ENCODE measurements at places on chromosomes 6 and 20. TPM values are rescaled to one million over a fixed set of nuclear protein-coding genes. Genes with fewer than 3 reads are reported as not detected.

The ANKEF1 gene
- total RNA-seq = 5.5 TPM

The FAM209B gene
- total RNA-seq = not detected

The NKAIN2 gene
- not detected for total RNA-seq

The SIRPA gene
- 23.4 TPM for total RNA-seq

The DEFB116 gene
- not detected for total RNA-seq

The GSTA3 gene
- total RNA-seq = not detected

The UBE2C gene
- total RNA-seq = 44.6 TPM

The HAO1 gene
- total RNA-seq = not detected

The BACH2 gene
- 0.87 TPM for total RNA-seq

The OR2J3 gene
- not detected for total RNA-seq

The SYNJ2 gene
- 15.6 TPM for total RNA-seq

- H3K4me3 ChIP-seq = no peak overlapping the region
- no peak overlapping the region for H3K27ac ChIP-seq
- no peaks in the 10 kb centered on the region for H3K36me3 ChIP-seq
- H3K27me3 ChIP-seq = no peaks in the 10 kb centered on the region
- peaks cover 23% of the 10 kb centered on the region for H3K4me1 ChIP-seq
- no peak for DNase-seq
Observed at GRCh38 chr6:79416931-79417330, 120.3 kb downstream of the LCA5 start.

- no peaks in the 10 kb centered on the region for H3K27me3 ChIP-seq
- no peak overlapping the region for H3K27ac ChIP-seq
- H3K4me1 ChIP-seq = no peaks in the 10 kb centered on the region
- no peak overlapping the region for H3K4me3 ChIP-seq
- no peaks in the 10 kb centered on the region for H3K36me3 ChIP-seq
Observed at GRCh38 chr6:126716826-126717509, 377.1 kb downstream of the CENPW start.

- H3K4me1 ChIP-seq = no peaks in the 10 kb centered on the region
- H3K36me3 ChIP-seq = no peaks in the 10 kb centered on the region
- no peak for DNase-seq
- no peak overlapping the region for H3K27ac ChIP-seq
- no peaks in the 10 kb centered on the region for H3K27me3 ChIP-seq
Observed at GRCh38 chr6:24054388-24054787, 71.6 kb upstream of the NRSN1 start.

DNA sequence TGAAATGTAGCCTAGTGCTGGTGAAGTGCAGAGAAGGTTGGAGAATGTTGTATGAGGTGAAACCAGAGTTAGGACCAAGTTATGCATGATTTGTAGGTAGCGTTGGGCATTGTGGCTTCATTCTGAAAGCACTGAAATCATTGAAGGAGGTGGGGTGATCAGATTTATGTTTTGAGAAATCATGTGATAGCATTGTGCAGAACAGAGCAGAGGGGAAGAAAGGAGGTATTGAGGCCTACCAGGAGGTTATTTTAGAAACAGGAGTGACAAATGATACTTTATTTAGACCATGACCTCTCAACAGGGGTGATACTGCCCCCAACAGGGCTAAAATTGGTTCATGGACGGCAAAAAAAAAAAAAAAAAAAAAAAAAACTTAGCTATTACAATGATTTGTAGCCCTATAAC is 15.6 kb upstream of the HMGN3 start:
- no peak overlapping the region for H3K4me3 ChIP-seq
- no peaks in the 10 kb centered on the region for H3K27me3 ChIP-seq
- H3K36me3 ChIP-seq = no peaks in the 10 kb centered on the region
- no peak overlapping the region for H3K27ac ChIP-seq

- no peak overlapping the region for H3K4me3 ChIP-seq
- H3K36me3 ChIP-seq = no peaks in the 10 kb centered on the region
- no peak overlapping the region for H3K27ac ChIP-seq
- H3K4me1 ChIP-seq = peaks cover 20% of the 10 kb centered on the region
- no peak for DNase-seq
- no peaks in the 10 kb centered on the region for H3K27me3 ChIP-seq
Observed at GRCh38 chr6:79170959-79171358, 63.5 kb downstream of the HMGN3 start.

- DNase-seq = peak; percentile 59
- H3K4me1 ChIP-seq = peaks cover 50% of the 10 kb centered on the region
- H3K36me3 ChIP-seq = no peaks in the 10 kb centered on the region
- peak within 1 kb of the TSS; percentile 91 for H3K4me3 ChIP-seq
- H3K27me3 ChIP-seq = no peaks in the 10 kb centered on the region
Observed at GRCh38 chr6:138987643-138988468, at the start of gene REPS1. REPS1 (minus strand) TSS chr6:138988253; CDS start chr6:138987682, 571 bp downstream.

- no peaks in the 10 kb centered on the region for H3K36me3 ChIP-seq
- no peaks in the 10 kb centered on the region for H3K4me1 ChIP-seq
- H3K4me3 ChIP-seq = no peak overlapping the region
- H3K27ac ChIP-seq = no peak overlapping the region
- H3K27me3 ChIP-seq = no peaks in the 10 kb centered on the region
Observed at GRCh38 chr6:4693173-4693970, 82.8 kb upstream of the CDYL start.

GRCh38 chr6:55882718-55883569 is 7.6 kb upstream of the BMP5 start:
- no peak overlapping the region for H3K4me3 ChIP-seq
- H3K4me1 ChIP-seq = no peaks in the 10 kb centered on the region
- no peak overlapping the region for H3K27ac ChIP-seq
- H3K27me3 ChIP-seq = no peaks in the 10 kb centered on the region

DNA sequence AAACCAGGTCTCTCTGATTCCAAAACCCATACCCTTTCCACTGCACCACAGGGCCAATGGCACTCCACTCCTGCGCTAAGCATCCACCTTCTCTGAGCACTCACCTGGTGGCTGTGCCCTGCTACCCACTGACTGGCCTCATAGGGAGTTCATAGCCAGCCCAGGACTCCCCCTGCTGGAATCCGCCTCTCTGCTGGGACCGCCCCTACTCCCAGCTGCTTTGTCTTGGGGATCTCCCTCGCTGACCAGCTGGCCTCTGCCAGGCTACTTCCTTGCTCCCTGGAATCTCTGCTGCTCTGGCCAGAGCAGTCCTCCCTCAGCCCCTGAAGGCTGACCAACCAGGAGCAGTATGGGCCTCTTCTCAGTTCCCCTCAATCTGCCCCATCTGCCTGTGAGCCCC is 129.7 kb downstream of the FAXC start:
- H3K36me3 ChIP-seq = no peaks in the 10 kb centered on the region
- H3K27me3 ChIP-seq = no peaks in the 10 kb centered on the region
- no peaks in the 10 kb centered on the region for H3K4me1 ChIP-seq
- DNase-seq = no peak
- H3K4me3 ChIP-seq = no peak overlapping the region

- H3K36me3 ChIP-seq = no peaks in the 10 kb centered on the region
- H3K27me3 ChIP-seq = no peaks in the 10 kb centered on the region
- no peak overlapping the region for H3K27ac ChIP-seq
Observed at GRCh38 chr20:11144114-11144950, 470.5 kb upstream of the JAG1 start.

- no peak overlapping the region for H3K4me3 ChIP-seq
- DNase-seq = no peak
- H3K27me3 ChIP-seq = no peaks in the 10 kb centered on the region
- H3K4me1 ChIP-seq = no peaks in the 10 kb centered on the region
- no peak overlapping the region for H3K27ac ChIP-seq
Observed at GRCh38 chr6:43941174-43941573, 171.2 kb downstream of the VEGFA start.

GRCh38 chr6:35247642-35248231 is 11.8 kb upstream of the ZNF76 start:
- no peaks in the 10 kb centered on the region for H3K36me3 ChIP-seq
- H3K4me3 ChIP-seq = no peak overlapping the region
- no peak for DNase-seq
- no peak overlapping the region for H3K27ac ChIP-seq
- H3K27me3 ChIP-seq = no peaks in the 10 kb centered on the region

- H3K4me3 ChIP-seq = no peak overlapping the region
- H3K27me3 ChIP-seq = no peaks in the 10 kb centered on the region
- H3K4me1 ChIP-seq = no peaks in the 10 kb centered on the region
Observed at GRCh38 chr6:109762769-109763441, 71.8 kb downstream of the FIG4 start.

- peaks cover 30% of the 10 kb centered on the region for H3K4me1 ChIP-seq
- no peaks in the 10 kb centered on the region for H3K36me3 ChIP-seq
- no peak for DNase-seq
- H3K27ac ChIP-seq = no peak overlapping the region
- H3K27me3 ChIP-seq = no peaks in the 10 kb centered on the region
Observed at GRCh38 chr6:108710030-108710429, 138.2 kb upstream of the ARMC2 start.

- no peak for DNase-seq
- peaks cover 98% of the 10 kb centered on the region for H3K36me3 ChIP-seq
- no peaks in the 10 kb centered on the region for H3K4me1 ChIP-seq
- H3K4me3 ChIP-seq = no peak overlapping the region
- no peak overlapping the region for H3K27ac ChIP-seq
Observed at GRCh38 chr6:138787138-138787537, 8.7 kb upstream of the ECT2L start.

DNA sequence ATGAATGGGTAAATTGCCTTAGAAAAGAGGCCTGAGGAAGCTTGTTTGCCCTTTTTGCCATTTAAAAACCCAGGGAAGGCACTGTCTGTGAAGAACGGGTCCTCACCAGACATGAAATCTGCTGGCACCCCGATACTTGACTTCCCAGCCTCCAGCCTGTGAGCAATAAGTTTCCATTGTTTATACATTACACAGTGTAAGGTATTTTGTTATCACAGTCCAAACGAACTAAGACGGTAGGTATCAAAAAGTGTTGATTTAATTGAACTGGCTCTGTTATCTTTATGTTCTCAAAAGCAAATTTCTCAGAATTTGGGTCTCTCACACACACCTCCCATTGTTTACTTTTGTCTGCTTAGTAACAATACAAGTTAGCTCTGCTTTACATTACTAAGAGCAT is 181.1 kb upstream of the MARCKS start:
- no peaks in the 10 kb centered on the region for H3K36me3 ChIP-seq
- H3K4me1 ChIP-seq = no peaks in the 10 kb centered on the region
- no peaks in the 10 kb centered on the region for H3K27me3 ChIP-seq
- no peak overlapping the region for H3K27ac ChIP-seq
- DNase-seq = no peak

- H3K4me1 ChIP-seq = no peaks in the 10 kb centered on the region
- H3K27me3 ChIP-seq = no peaks in the 10 kb centered on the region
- H3K27ac ChIP-seq = no peak overlapping the region
Observed at GRCh38 chr20:52800734-52801627, 171.2 kb upstream of the TSHZ2 start.
